ENCODE measurements at places on chromosomes 7 and 10. TPM values are rescaled to one million over a fixed set of nuclear protein-coding genes. Genes with fewer than 3 reads are reported as not detected.

GRCh38 chr7:34042406-34042805 lies 137.1 kb downstream of the BMPER start:
- DNase-seq: no peak

- no peak for DNase-seq
Measured at GRCh38 chr10:29802171-29802570, 167.4 kb upstream of the SVIL start.

DNA sequence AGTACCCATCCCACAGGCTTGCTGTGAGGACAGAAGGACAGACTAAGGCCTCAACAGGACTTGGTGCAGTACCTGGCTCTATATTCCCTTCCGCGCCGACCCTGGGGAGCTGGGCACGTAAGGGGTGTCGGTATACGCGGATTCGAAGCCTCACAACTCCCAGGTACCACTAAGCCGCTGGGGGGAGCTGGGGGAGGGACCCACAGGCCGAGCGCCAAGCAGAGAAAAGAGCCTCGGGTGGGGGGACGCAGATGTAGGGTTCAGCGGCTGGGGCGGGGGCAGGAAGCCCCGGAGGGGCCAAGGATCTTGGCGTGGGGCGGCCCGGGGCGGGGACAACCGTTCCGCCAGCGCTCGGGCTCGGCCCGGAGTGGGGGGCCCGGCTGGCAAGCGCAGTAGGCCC lies 126.4 kb upstream of the ZNF746 start:
- DNase-seq: peak; percentile 35

DNA sequence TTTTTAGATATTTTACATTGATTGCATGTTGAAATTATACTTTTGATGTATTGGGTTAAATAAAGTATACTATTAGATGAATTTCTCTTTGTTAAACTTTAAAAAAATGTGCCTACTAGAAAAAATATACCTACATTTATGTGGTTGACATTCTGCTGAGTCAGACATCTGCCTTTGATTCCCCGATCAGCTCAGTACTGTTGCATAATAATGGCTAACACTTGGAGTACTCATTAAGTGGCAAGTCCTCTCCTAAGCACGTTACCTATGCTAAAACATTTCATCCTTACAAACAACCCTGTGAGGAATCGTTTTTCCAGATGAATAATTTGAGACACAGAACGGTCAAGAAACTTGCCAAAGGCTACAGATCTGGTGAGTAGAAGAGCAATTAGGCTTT lies 14.0 kb upstream of the SEM1 start:
- no peak for DNase-seq

The GUSB gene
- total RNA-seq: 27.1 TPM

Data from dorsolateral prefrontal cortex (tissue), 122 donors.